ENCODE measurements at places on chromosomes 11 and 22.

DNA sequence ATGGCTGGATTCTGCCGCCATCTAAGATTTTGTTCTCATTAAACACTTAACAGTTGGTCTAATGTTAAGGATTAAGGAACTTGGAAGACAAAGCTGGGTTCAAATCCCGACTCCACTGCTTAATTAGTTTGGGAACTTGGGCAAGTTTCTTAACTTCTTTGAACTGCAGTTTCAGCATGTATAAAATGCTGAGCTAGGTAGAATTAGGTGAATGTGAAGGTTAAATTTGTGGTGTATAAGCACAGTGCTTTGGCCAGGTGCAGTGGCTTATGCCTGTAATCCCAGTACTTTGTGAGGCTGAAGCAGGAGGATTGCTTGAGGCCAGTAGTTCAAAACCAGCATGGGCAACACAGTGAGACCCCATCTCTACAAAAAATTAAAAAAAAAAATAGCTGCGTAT, 160.7 kb upstream of the RASSF10 start:
- DNase-seq: no peak

DNA sequence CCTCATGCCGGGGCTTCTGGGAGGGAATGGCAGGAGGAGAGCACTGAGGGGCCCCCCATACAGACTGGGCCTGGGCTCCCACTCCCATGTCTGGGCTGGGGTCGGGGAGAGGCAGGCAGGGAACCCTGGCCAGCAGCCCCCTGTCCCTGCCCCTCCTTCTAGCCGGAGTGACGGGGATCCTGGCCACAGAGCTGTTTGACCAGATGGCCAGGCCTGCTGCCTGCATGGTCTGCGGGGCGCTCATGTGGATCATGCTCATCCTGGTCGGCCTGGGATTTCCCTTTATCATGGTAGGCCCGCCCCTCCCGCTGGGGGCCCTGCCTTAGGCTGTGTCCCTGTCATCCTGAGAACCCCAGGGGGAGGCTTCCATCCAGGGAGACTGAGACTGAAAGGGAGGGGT, 10.0 kb upstream of the MIF start:
- no peak for DNase-seq

GRCh38 chr11:104165014-104165413, 1.1 kb upstream of the PDGFD start:
- DNase-seq: no peak

GRCh38 chr11:42315846-42316245, 856.4 kb upstream of the LRRC4C start:
- DNase-seq: peak; percentile 61

- DNase-seq: no peak
Measured at GRCh38 chr11:32613500-32614151, 30.0 kb downstream of the EIF3M start.

- DNase-seq: no peak
Measured at GRCh38 chr11:125350206-125351032, 145.6 kb downstream of the FEZ1 start.

- peak; percentile 50 for DNase-seq
Measured at GRCh38 chr11:57249384-57250319, 12.6 kb upstream of the APLNR start.

GRCh38 chr11:1354125-1354938, 35.4 kb upstream of the BRSK2 start:
- DNase-seq: no peak

- DNase-seq: no peak
Measured at GRCh38 chr11:62898027-62898426, 17.3 kb downstream of the SLC3A2 start.

- no peak for DNase-seq
Measured at GRCh38 chr11:74002832-74003231, 6.1 kb downstream of the UCP3 start.

DNA sequence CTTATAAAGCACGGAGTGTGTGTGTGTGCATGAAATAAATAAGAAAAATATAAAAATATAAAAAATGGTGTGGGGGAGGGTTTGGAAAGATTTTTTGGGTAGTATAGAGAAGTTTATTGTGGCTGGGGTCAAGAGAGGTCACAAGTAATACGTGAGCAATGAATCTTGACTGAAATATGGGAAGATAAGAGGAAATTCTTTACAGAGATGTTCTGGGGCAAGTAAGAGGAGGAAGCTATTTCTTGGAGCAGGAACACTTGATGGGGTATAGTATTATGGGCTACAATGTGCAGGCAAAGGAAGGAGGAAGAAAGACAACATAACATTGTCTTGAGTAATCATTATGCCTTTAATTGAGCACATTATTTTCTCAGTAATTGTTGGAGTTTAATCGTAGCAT, 2.1 kb downstream of the HBD start:
- DNase-seq: no peak

GRCh38 chr11:102287964-102288724, 29.1 kb upstream of the BIRC3 start:
- DNase-seq: peak; percentile 77

DNA sequence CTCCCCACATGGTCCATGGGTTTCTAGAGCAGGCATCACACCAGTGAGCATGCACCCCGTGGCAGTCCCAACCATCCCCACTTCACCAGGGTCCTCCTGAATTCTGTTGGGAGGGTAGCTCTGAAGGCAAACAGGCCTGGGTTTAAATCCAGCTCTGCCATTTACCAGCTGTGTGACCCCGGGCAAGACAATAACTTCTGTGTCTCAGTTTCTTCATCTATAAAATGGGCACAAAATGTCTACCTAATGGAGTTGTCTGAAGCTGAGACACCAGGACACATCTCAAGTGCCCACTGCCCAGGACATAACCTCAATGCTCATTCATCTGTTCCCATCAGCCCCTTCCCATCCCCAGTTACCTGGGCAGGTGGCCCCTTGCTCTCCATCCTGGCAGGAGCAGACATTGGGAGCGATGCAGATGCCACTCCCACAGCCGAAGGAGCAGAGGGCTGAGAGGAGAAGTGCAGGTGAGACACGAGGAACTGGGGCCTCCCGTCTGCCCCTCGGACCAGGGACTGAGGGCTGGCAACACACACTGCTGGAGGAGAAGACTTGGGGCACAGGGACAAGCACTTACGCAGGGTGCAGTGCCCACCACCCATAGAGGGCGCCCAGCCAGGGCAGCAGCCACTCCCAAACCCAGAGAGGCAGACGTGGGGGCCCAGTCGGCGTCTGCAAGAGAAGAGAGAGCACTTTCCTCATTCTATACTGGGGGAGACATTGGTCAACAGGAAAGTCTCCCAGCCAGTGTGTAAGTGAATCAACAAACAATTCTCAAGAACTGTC, 4.0 kb downstream of the VWCE start:
- no peak for DNase-seq

- no peak for DNase-seq
Measured at GRCh38 chr22:30334646-30335045, 7.9 kb upstream of the TBC1D10A start.

- DNase-seq: peak; percentile 32
Measured at GRCh38 chr11:102252339-102252891, 64.9 kb upstream of the BIRC3 start.

GRCh38 chr22:49632199-49633009, 195.3 kb downstream of the BRD1 start:
- peak; percentile 56 for DNase-seq

GRCh38 chr11:14127679-14128078, 165.2 kb downstream of the SPON1 start:
- no peak for DNase-seq

DNA sequence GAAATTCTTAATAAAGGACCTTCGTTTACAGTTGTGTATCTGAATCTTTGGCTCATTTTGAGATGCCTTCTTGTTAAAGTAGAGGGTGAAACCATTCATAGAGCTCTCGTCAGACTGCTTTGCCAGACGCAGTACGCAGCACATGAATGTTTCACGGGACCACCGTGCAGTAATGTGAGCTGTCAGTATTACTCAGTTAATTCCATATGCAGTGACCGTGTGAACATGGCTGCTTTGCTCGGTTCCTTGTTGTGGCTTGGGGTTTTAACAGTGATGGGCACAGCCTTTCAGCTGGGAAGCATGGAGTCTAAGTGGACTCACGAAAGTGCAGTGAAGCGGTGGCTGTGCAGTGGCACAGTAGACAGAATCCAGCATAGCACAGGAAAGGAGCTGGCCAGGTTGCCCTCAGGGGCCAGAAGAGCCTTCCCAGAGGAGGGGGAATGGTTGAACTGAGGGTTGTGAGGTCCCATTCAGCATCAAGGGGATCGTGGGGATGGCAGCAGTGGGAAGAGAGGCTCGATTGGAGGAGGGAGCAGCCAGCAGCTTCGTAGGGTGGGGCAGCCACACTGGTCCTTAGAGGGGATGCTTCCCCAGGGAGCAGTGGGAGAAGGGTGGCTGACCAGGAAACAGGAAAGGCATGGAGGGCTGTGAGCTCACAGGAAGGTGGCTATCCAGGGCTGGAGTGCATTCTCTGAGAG, 31.4 kb downstream of the PPFIA1 start:
- DNase-seq: no peak

- DNase-seq: peak; percentile 75
Measured at GRCh38 chr11:121591405-121592033, 138.8 kb upstream of the SORL1-AS1 start.

GRCh38 chr11:124920870-124921609, 2.0 kb downstream of the HEPN1 start:
- peak; percentile 79 for DNase-seq

DNA sequence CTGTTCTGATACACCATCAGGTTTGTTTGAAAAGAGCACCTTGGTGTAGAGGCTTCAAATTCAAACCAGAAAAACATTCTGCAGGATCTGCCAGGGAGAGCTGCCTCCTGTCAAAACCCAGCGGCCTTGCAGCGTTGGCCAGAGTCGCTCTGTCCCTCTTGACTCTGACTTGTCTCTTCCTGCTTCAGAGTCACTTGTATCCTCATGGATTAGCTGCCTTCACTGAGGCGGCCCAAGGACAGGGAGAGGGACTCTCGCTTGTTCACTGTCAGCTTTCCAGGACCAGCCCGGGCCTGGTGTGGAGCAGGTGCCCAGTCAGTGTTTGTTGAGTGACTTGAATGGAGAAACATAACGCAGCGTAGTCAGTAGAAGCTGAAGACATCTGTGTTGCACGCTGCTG, 18.0 kb downstream of the TBC1D22A start:
- no peak for DNase-seq

- peak; percentile 75 for DNase-seq
Measured at GRCh38 chr11:9855579-9856287, 191.9 kb downstream of the SWAP70 start.

GRCh38 chr11:94011478-94011877, 9.7 kb upstream of the HEPHL1 start:
- no peak for DNase-seq

GRCh38 chr22:16915701-16916100, 90.5 kb upstream of the XKR3 start:
- no peak for DNase-seq

DNA sequence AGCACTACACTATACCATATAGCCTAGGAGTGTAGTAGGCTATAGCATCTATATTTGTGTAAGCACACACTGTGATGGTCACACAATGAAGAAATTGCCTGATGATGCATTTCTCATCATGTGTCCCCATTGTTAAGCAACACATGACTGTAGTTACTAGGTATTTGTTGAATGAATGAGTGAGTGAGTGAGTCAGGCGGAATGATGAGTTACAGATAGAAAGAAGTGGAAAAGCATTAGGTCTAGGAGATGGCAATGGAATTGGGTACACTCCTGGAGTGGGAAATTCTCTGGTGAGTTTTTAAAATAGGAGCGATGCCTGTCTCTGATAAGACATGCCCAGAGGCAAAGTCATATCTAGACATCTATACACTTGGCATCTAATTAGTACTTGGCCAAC, 160.5 kb upstream of the TBCEL start:
- DNase-seq: peak; percentile 42

GRCh38 chr11:134971381-134971780, 559.3 kb upstream of the B3GAT1 start:
- DNase-seq: no peak

DNA sequence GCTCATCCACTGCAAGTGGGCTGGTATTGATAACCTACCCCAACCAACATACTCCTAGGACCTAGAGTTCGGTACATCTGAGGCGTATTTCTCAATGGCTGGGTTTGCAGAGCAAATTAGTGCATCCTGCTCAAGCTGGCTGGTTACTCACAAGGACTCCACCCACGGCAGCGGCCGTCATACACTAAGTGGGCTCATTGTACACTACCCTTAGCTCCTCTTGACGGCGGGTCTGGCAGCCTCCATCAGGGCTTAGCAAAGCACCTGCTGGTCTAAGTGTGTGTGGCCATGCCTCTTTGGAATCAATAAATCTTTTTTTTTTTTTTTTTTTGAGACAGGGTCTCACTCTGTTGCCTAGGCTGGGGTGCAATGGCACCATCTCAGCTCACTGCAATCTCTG, 20.2 kb upstream of the KCNJ11 start:
- no peak for DNase-seq

- DNase-seq: no peak
Measured at GRCh38 chr11:29989174-29989970, 27.5 kb downstream of the KCNA4 start.

GRCh38 chr11:19846654-19847305, 134.1 kb downstream of the NAV2 start:
- DNase-seq: peak; percentile 46

- peak; percentile 27 for DNase-seq
Measured at GRCh38 chr22:26362471-26362870, 66.6 kb upstream of the ASPHD2 start.

GRCh38 chr11:75524665-75525432, 892 bp downstream of the GDPD5 start:
- peak; percentile 30 for DNase-seq

DNA sequence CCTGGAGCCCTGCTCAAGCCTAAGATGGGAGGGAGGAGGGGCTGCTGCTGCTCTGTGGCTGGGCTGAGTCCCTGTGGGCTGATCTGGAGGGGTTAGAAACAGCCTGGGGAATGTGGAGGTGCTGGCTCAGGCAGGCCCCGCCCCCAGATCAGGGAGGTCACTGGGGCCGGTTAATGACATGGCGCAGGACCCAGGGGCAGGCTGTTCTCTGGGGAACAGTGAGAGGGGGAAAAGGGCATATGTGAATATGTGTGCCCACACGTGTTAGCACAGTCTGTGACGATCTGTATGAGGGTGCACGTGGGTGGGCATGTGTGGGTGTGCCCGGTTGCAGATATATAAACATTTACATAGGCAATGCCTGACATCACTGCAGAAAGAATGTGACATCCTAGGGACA, 143.5 kb downstream of the MIAT start:
- DNase-seq: no peak

- DNase-seq: no peak
Measured at GRCh38 chr22:16829985-16830384, 4.8 kb upstream of the XKR3 start.

DNA sequence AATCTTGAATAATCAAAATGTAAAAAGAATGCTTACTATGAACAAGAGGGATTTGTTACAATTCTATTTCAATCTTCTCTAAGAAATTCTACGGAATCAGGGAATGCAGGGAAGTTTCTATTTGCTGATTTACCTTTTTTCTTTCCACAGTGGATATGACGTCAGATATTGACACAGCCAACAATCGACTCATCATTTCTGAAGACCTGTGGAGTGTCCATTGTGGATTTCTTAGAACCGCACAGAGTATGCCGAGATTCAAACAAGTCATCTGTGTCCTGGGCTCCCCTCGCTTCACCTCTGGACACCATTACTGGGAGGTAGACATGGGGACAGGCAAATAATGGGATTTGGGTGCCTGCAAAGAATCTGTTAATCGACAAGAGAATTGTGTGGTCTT, 4.1 kb upstream of the RFPL1 start:
- no peak for DNase-seq

GRCh38 chr11:212150-213100, 4.9 kb downstream of the RIC8A start:
- DNase-seq: no peak
